ENCODE measurements at places on chromosomes 3 and 15.

GRCh38 chr3:54878145-54878544 is 49.7 kb downstream of the LRTM1 start:
- no peak for DNase-seq

DNA sequence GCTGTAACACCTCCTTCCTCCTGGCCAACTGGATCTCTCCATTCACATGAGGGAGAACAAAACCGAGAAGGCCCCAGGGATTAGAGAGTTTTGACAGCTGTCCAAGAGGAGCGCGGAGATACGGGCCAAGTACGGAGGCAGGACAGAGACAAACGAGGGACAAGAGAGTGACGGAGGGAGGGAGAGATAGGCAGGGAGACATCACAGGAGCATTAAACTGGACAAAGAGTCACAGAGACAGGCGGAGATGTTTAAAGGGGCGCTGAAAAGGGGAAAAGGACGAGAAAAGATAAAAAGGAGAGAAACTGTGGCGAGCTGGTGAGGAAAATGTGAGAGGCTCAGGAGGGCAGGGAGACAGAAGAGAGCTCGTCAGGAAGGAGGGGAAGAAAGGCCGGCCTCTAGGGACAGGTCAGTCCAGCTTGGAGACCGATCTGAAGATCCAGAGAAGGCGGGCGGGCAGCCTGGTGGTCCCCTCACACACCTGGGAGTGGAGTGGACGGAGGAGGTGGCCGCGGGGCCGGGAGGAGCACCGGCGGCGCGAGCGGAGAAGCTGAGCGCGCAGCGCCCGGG is 40.5 kb upstream of the ROPN1 start:
- peak; percentile 48 for DNase-seq

DNA sequence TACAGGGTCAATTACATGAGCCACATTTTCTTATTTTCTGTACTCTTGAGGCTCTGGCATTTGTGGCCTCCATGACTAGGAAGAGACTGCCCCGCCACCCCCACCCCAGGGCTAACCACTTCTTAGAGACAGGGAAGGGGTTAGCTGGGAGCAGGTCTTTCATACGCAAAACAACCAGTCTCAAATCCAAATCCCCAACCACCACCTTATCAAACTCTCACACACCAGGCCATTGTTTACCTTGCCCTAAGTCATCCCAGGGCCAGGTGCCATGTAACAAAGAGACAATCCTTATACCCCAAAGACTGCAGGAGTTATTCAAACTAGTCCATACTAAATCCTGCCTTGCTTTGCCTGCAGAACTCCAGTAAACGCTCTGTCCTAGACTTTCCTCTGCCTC is 77.8 kb downstream of the B3GNT5 start:
- no peak for DNase-seq

GRCh38 chr3:56980798-56981390 is 79.6 kb upstream of the SPATA12 start:
- DNase-seq: no peak

GRCh38 chr3:67655364-67656121 is 1.1 kb upstream of the SUCLG2 start:
- no peak for DNase-seq

DNA sequence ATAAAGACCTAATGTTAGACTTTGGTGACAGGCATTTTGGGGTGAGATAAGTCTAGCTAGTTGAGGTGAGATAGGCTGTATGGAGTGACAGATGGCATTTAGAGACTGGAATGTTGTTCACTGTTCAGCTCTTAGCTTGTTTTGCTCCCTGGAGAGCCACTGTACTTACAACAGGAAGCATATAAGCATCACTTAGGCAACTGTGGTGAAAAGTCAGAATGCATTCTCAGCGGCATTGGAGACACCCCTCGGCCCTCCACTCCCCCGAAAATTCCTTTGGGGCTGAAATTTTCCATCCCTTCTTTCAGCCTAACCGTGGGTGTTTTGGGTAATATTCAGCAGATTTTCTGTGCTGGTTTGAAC is 73.4 kb downstream of the SLCO3A1 start:
- DNase-seq: no peak

DNA sequence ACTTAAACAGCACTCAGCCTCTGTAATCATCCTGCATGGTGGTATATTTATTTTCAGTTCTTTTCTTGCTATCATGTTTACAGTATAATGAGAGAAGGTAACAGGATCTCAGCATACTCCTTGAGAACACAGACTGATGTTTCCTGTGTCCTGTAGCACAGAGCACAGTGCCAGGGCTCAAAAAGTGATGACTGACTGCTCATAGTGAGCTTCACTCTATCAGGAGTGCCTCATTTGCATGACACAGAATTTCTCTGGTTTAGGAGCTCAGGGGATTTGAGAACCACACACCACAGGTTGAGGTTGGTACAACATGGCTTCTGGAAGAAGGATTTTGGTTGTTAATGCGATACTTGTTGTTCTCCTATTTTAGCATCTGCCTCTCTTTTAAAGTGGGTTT is 68.5 kb upstream of the SLC2A2 start:
- no peak for DNase-seq

DNA sequence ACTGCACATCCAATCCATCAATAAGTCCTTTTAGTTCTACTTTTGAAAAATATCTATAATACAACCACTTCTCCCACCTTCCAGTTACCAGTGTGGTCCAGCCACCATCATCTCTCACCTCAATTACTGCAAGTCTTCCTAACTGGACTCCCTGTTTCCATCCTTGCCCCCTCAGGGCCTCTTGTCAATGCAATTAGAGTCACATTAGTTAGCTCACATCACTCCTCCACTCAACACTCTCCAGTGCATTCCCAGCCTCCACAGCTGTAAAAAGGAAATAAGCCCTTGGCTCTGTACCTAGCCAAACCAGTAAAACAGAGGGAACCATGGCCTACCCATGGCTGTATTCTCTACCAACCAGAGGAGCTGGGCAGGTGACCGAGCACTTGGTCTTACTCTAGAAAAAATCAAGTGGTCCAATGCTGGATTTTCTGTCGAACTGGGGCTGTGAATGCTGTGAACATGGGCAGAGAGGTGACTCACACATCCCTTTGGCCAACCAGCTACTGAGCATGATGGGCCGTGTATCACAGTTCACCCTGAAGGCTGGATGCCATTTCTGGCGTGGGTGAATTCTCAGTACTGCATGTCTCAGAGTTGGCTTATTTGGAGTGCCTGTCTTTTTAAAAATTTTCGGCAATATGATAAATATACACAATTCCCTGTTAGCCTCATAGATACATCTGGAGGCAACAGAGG is 62.5 kb upstream of the C15orf61 start:
- no peak for DNase-seq

GRCh38 chr15:100836501-100836900 is 43.1 kb upstream of the ALDH1A3 start:
- DNase-seq: no peak

- no peak for DNase-seq
Observed at GRCh38 chr3:13415236-13415986, 4.7 kb downstream of the NUP210 start.

DNA sequence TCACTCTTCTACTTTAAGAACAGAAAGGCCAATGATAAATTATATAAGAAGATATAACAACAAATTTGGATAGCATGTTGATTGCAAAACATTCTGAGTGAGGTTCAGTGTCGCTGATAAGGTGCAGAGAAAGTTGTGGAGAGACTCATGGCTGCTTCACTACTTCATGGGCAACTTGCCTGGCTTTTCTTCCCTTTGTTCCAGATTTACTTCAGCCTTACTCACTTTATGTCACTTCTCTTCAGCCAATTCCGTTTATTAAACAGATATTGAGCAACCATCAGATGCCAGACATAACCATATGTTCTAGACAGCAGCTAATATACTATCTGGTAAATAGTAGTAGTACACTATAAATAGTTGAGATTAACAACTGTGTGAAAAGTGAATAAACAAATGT is 150.0 kb upstream of the CHL1 start:
- DNase-seq: no peak

DNA sequence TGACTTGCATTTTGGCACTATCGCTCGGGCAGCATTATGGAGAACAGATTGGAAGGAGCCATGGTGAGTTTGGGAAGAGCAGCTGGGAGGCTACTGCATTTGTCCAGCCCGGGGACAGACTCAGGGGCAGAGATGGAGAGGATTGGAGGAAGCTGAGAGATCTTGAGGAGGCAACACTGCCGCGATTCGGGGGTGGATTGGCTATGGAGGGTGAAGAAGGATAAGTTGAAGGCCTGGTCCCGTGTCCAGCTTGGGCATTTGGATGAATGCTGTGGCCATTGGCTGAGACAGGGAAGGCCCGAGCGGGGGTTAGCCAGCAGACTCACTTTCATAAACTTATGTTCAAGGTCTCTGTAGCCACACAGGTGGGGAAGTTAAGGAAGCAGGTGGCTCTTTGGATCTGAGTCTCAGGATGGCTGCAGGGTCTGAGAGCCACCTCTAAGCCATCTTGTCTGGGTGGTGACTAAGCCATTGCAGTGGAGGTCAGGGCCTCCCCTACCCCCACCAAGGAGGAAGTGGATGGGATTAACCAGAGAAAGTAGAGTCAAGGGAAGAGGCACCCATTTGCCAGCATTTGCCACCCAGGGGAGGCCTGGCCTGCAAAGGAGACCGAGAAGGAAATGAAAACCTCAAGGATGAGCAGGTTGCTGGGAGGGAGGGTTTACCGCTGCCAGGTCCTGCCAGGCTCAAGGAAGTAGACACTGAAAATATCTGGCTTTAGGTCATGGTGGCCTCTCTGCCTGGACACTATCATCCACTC is 144.0 kb upstream of the TLE3 start:
- no peak for DNase-seq

DNA sequence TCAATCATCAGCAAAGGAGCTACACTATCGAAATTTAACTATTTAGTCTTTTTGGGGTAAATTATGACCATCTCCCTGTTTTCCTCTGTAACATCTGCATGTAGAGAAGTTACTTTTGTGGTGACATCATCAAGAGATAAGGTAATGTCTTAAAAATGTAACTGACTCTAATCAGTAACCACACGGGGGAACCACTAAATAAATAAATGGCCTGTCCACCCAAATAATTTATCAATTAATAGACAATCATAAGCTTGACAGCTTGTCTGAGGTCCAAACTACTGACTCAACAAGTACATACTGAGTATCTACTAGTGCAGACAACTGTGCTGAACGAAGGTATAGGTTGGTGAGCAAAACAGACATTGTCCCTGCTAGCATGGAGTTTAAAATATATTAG is 219.3 kb downstream of the SLC9A9 start:
- no peak for DNase-seq

GRCh38 chr3:181966393-181966792 is 254.7 kb downstream of the SOX2 start:
- DNase-seq: peak; percentile 18

DNA sequence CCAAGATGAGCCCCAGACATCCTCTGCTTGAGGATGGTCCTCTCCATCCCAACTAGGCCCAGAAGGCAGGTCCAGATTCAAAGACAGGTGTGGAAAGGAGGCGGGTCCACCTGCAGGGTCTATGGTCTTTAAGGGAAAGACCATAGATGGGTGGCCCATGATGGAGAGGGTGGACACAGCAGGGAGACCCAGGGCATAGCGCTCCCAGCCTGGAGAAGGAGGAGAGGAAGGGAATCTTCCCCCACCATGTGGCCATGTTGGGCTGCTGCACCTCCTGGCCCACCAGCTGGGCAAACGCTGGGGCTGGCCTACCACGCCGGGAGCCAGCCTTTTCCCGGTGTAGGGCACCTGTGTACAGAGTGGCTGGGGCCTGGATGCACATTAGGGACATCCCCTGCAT is 265.2 kb upstream of the TLE3 start:
- DNase-seq: no peak

- DNase-seq: no peak
Observed at GRCh38 chr15:58444658-58445332, 13.0 kb downstream of the LIPC start.

- DNase-seq: no peak
Observed at GRCh38 chr3:50134367-50134766, 20.8 kb upstream of the SEMA3F start.

- no peak for DNase-seq
Observed at GRCh38 chr3:141796081-141796888, 33.1 kb downstream of the GRK7 start.

DNA sequence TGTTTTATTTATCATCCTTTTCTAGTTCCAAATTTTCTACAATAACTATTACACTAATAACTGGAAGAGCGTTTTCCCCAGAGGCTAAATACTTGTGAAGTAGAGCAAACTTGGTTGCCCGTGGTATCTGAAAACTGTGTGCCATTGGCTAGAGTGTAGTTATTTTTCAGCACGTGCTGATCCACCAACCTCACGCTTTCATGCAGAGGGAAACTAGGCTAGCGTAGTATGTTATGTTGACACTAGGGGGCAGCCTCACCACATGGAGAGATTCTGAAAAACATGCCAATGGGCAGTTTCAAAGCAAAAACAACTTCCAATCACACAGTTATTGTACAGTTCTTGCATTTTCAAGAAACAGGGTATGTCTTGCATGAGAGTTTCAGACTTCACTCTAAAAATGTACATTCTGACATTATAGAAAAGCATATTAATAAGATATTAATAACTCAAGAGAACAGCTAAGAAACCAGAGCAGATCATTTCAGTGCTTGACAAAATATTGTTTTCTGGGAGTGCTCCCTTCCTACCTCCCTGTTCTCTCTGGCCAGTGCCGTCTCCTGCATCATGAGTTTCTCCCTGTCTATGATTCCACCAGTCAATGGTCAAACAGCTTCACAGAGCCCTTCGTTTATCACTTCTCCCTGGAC is 39.7 kb downstream of the SPATA12 start:
- peak; percentile 74 for DNase-seq

DNA sequence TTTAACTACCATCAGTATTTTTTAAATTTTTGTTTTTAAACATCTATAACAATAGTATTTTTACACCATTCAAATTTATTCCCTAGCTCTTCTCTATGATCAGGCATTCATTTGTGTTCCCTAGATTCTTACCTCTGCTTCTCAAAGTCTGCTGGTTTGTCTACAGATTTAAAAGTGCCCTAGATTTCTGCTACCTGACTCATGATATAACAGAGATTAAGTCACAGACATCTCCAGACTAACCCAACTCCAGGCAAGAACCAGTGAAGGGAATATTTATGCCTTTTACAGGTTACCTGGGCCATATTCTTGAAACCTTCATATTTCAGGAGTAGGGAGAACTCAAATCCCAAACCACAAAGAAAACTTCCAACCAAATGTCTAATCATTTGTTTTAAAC is 38.8 kb downstream of the ADAM10 start:
- DNase-seq: no peak

GRCh38 chr3:129936757-129937156 is 37.8 kb upstream of the TRH start:
- DNase-seq: peak; percentile 60

- DNase-seq: no peak
Observed at GRCh38 chr3:139306078-139306477, 37.7 kb upstream of the MRPS22 start.

- DNase-seq: no peak
Observed at GRCh38 chr3:52406791-52407510, 38.0 kb downstream of the SEMA3G start.

DNA sequence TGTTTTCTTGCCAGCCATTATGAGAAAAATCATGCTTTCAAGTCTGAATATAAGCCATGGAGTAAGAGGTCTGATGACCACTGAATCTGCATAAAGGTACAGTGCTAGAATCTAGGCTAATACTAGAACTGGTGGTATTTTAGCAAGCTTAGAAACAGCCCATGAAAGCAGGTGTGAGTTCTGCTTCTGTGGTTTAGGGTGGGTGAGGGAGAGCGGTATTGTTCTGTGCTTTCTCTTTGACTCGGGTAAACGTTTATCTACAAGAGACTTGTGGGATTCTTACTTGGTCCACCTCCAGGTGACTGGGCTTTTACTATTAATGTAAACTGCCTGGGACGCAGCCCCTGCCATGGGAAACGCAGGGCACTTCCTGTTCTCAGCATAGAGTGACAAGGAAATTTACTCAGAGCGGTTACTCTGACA is 55.2 kb downstream of the PGPEP1L start:
- no peak for DNase-seq

- no peak for DNase-seq
Observed at GRCh38 chr15:62858343-62858742, 184.2 kb upstream of the TPM1 start.

Measured in neuronal stem cell (in vitro differentiated cells).